ENCODE measurements at places on chromosomes 5 and 9.

DNA sequence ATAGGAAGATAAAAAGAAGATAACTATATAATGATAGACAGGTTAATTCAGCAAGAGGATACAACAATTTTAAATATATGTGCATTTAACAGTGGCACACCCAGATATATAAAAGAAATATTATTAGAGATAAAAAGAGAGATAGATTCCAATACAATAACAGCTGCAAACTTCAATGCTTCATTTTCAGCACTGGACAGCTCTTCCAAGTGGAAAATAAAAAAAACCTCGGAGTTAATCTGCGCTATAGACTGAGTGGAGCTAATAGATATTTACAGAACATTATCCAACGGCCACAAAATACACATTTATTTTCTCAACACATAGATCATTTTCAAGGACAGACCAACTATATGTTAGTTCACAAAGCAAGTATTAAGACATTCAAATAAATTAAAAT, 1229.5 kb upstream of the CDH6 start:
- no peak for DNase-seq

- DNase-seq: no peak
Observed at GRCh38 chr5:114360816-114361723, 800 bp upstream of the KCNN2 start.

DNA sequence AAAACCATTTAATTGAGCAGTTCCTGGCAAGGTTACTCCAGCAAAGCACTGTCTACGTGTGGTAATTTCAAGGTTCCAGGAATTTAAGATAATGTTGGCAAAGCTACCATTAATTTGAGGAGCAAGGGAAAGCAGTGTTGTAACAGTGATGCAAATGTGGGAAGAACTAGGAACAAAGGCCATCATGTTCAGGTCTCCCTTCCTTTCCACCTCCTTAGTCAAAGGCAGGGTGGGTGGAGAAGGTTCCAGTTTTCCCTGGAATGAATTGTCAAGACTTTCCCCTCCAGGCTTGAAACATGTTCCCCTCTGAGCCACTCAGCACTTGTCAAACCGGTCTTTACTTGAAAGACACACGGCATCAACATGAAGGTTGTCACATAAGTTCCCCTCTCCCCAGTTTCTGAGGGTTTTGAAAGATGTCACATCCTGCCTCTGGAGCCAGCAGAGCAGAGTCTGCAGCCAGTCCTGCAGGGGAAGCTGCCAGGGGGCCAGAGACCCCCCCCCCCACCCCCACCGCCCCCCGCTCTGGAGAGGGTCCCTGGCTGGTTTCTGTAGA, 226.0 kb downstream of the GAS1 start:
- no peak for DNase-seq

DNA sequence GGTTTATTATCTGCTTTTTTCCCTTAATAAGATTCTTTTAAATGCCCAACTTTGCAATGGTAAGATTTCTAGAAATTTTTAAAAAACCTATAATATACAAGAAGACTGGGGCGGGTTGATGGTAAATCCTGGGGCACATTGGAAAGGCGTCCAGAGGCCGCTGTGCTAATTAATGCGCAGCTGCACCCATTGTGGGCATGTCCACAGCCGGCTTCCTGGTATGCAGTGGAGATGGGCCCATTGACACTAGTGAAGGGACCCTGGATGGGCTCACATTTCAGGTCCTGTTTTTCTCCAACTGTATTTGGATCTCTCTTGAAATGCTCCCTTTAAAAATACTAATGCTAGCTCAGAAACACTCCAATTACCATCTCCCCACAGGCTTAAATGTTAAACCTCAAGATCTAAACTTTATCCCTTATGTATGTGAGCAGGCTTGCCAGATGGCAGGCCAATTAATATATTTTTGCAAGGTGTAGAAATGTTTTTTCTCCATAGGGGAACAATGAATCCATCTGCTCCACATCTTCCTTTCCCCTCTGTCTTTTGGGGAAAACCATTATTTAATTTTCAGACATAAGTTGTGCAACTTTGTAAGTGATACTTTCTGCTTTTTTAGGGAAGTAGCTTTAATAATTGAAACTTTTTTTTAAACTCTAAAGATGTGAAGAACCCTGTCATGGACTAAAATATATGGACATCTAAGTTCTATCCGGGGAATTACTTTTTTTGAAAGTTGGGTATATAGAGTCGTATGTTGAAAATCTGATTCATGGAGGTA, 177.3 kb downstream of the CD180 start:
- no peak for DNase-seq

DNA sequence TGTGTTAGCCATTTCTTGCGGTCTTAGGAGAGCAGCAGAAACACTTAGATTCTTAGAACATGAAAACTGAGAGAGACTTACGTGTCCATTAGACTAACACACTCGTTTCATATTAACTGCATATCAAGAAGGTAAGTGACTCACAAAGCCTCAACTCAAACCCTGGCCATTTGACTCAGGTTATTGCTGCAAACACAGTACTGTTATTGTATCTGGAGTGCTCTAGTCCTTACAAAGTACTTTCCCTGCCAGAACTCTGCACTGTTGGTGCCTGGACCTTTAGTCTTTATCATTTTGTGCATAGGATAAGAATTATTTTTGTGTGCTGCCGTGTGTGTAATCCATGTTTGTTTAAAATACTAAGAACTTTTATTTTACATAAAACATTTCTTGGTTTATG, 155.7 kb downstream of the FBXL7 start:
- DNase-seq: no peak

DNA sequence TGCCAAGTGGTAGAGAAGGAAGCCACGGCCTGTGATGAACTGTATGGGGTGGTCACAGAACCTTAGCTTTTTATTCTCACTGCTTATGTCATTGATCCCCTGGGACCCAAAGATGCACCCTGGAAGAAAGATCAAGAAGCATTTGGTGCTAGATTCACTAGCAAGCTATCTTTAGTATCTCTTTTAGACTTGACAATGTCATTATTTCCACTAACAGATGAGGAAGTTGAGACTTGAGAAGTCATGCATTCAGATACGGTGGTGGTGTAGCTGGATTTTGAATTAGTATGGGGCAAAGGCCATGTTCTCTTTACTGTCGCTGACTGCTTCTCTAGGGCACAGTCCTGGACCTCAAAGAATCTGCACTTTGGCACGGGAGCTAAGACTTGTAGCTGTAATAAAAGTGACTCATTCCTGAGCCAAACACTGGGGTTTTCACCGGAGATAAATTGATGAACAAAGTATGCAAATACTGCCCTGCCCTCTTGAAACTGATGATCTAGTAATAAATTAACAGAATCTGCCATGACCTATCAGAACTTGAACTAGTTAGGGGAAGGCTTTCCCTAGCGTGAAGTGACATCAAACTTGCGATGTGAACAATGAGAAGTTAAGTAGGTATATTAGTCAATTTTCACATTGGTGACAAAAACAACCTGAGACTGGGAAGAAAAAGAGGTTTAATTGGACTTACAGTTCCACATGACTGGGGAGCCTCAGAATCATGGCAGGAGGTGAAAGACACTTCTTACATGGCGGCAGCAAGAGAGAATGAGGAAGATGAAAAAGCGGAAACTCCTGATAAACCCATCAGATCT, 5.4 kb downstream of the GDA start:
- DNase-seq: no peak

GRCh38 chr9:112867275-112867991, 23.2 kb downstream of the SLC46A2 start:
- DNase-seq: no peak

- DNase-seq: no peak
Observed at GRCh38 chr5:34716986-34717385, 60.9 kb downstream of the RAI14 start.

- peak; percentile 58 for DNase-seq
Observed at GRCh38 chr9:5841771-5842573, 9.1 kb upstream of the ERMP1 start.

DNA sequence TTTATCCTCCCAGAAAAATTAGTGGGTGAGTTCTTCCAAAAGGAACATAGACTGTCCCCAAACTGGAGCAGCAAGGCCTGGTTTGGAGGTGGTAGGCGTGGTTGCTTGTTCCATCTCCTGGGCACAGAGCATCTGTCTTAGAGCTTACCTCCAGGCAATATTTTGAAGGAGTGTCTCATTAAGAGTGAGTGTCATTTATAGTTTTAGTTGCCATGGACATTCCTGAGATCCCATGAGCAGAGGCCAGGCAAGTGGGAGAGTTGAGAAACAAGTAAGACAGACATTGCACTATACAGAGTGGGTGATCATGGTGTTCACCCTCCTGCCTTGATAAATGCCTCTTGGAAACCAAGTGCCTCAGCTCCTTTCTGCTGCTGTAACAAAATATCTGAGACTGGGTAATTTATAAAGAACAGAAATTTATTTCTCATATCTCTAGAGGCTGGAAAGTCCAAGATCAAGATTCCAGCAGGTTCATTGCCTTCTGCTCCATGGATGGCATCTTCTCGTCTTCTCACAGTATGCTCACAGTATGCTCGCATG, 68.5 kb downstream of the KIAA1958 start:
- no peak for DNase-seq

GRCh38 chr5:173582216-173583111, 34.0 kb downstream of the BOD1 start:
- no peak for DNase-seq

GRCh38 chr9:123637945-123638634, 282.1 kb downstream of the CRB2 start:
- DNase-seq: peak; percentile 24

- DNase-seq: no peak
Observed at GRCh38 chr5:116506488-116506887, 68.1 kb downstream of the SEMA6A start.

GRCh38 chr5:143236682-143237081, 166.8 kb downstream of the NR3C1 start:
- DNase-seq: no peak

DNA sequence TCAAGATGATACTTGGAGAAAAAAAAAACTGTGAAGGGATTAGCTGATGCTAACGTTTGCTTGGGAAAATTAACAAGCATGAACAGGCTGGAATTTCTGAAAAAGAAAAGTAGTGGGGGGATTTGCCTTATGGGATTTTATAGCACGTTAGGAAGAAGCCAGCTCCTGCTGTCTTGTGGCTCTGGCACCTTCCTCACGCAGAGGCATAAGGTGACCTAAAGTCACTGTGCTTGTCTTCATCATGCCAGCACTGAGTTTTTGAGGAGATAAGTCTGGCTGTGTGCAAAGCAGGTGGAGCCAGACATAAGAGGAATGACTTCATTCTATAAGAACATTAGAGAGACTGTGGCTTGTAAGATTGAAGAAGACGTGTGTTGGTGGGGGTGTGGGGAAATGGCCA, 94.4 kb upstream of the MAP1B start:
- no peak for DNase-seq

GRCh38 chr5:15371184-15371583, 128.8 kb upstream of the FBXL7 start:
- no peak for DNase-seq

DNA sequence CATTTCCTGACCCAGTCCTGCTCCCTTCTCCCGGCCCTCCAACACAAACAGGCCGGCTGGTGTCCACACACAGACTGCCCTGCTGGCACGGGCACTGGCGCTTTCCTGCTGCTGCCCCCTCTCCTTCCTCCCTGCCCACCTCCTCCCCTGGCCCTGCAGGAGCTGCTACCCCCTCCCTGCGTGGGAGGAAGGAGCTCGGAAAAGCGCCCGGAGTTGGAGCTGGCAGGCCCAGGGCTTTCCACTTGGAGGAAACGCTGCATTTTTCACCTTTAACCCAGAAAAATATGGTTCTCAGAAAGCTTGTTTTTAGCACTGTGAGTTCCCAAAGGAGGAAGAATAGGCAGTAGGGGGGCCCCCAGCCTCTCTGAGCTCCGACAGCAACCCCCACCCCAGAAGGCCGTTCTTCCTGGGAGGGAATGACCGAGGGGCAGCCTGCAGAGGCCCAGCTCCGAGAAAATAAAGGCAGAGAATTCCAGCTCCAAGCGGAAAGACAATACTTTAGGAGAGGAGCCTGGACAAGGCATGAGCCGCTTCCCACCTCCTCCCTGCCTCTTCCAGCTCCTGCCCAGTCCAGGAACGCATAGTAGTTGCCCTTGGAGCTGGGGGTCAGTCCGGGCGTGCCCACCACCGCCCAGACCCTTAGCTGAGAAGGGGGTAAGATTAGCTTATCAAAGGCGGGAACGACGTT, 88.9 kb downstream of the LIFR start:
- no peak for DNase-seq

GRCh38 chr9:88965473-88965872, 25.8 kb upstream of the S1PR3 start:
- no peak for DNase-seq

DNA sequence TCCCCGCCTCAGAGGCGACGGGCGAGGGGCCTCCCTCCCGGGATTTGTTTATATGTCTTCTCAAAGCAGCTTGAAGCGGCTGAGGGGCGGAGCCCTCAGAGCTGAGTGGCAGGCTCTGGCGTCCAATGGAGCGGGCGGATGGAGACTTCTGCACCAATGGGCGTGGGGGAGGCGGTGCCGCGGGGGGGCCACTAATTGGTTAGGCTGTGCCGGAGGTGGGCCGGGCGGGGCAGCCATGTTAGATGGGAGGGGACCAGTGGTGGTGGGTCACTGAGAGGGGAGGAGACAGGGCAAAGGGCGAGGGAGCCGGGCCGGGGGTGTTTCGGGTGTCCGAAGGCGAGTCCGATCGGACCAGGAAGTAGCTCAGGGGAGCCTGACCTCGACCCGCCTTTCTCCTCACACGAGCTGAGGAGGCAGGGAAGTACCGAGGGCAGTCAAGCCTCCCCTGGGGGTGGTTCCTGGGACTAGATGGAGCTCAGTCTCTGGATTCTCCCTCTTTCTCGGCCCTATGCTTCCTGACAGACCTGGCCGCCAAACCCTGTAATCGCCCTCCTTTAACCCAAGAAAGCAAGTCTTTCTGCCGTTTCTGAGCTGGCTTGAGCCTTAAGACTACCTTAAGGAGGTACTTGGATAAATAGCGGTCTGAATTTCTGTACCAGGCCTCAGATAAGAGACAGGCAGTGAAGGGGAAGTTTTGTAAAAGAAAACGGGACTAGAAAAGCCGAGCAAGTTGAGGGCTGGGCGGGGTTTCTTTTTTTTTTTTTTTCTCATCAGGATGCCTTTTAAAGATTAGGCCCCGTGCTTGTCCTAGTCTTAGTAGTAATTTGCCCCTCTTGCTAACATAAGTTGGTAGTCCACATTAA, 1.1 kb downstream of the CREBRF start:
- peak; percentile 99 for DNase-seq

DNA sequence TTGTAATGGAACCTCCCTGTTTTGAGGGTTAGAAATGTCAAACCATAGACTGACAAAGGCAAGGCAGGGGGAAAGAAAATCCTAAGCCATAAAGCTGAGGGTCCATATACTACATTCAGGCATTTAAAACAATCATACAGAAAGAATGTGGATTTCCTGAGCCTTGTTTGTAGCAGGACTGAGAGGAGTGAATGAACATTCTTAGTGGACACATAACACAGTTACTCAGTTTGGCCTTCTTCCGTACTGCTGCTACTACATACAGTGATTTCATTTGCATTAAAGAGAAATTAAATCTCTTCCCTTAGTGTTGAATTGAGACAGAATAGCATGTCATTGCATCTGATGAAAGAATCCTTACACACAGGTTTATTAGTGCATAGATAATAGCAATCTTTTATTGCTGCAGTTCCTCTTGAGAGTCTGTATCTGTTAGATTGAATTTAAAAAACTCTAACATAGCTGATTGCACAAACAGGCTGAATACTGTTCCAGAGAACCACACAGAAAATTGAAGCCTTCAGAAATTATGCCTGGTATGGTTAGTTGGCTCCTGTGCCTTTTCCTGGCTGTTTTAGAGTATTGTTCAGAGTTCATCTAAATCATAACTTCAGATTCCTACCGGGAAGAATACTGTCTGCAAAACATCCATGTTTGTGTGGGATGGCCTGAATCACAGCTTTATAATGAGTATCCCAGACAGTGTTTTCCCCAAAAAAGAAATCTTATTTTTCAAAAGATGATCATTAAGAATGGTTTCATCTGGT, 2.0 kb upstream of the MTX3 start:
- no peak for DNase-seq

GRCh38 chr9:995781-996180, 19.3 kb downstream of the DMRT3 start:
- DNase-seq: no peak
